ENCODE measurements at places on chromosomes 4 and X.

DNA sequence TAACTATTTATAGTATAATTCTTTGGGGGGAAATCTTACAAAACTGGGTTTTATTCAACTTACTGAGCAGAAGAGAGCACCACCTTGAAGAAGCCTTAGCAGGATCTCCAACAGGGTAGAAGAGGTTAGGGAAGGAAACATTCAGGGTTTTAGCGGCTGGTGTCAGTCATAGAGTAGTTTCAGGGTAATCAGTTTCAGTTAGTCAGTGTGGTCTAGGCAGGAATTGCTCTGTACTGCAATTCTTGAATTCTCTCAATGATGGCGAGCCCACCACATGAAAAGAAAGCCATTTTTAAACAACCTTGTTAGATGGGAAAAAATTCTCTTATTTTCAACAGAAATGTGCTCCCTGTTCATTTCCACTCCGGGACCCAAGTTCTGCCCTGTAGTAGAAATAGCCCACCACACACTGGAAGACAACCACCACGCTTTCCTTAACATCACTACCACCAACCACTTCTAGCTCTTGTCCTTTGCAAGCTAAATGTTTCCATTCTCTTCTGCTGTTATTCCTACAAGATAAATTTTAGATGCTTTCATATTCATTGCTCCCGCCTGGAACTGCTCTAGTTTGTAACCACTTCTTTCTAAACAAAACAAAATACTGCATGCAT lies 25.9 kb downstream of the COL25A1 start:
- DNase-seq, result no peak

GRCh38 chrX:118745570-118745969 lies 18.2 kb downstream of the IL13RA1 start:
- no peak for DNase-seq

DNA sequence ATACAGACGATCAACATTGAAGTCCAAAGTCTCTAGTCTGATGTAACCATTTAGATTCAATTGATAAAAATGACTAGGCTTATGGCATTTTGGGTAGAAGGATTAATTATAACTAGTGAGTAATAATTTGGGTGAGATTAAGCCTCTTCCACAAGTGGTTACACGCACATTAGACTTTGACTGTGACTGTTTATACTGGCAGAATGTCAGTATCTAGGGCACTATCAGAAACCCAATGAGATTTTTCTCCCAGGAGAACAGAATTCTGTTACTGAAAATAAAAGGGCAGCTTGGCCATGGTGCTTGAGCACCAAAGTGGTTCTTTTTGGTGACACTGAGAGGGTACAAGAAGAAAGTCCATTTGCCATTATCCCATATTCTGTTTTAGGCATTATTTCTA lies 3.3 kb downstream of the PLS3 start:
- no peak for DNase-seq

DNA sequence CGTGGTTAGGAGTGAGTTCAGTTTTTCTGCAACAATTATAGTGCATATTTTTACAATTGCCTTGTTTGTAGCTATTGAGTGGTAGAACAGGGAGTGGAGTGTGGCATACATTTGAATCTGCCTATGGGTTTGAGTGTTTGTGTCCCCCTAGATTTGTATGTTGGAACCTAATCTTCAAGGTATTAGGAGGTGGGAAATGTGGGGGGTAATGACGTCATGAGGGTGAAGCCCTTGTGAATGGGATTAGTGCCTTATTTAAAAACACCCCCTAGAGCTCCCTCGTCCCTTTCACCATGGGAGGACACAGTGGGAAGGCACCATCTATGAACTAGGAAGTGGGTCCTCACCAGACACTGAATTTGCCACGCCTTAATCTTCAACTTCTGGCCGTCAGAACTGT lies 819.6 kb downstream of the NLGN4X start:
- DNase-seq, result no peak

DNA sequence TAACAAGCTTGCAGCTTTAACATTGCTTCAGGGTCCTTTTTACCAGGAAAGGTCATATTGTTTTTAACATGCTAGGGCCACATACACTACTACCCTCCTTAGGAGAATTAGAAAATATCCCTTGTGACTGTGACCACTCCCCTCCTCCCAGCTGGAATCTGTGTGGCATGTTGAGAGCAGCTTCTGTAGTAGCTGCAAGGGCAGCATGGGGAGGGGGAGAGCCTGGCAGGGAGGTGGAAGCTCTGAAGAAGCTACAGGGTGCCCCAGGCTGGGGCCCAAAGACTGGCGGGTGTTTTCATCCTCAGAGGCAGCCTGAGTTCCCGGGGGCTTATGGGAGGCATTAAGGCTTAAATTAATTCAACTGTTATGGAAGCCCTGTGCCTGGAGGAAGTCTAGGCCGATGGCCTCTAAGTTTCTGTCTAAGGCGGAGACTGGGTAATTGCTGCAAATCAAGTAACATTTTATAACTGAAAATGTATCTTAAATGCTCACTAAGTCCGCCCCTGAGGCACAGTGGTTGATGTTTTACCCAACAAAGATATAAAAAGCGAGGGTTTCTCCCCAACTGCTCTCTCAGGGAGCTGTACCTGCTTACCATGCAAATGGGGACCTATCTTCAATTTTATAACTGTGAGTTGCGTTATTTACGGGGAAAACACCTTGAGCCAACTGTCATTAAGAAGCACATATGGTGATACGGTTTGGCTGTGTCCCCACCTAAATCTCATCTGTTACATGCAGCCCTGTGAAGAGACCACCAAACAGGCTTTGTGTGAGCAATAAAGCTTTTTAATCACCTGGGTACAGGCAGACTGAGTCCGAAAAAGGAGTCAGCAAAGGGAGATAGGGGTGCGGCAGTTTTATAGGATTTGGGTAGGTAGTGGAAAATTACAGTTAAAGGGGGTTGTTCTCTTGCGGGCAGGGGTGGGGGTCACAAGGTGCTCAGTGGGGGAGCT lies 37.4 kb upstream of the STS start:
- DNase-seq, result no peak

DNA sequence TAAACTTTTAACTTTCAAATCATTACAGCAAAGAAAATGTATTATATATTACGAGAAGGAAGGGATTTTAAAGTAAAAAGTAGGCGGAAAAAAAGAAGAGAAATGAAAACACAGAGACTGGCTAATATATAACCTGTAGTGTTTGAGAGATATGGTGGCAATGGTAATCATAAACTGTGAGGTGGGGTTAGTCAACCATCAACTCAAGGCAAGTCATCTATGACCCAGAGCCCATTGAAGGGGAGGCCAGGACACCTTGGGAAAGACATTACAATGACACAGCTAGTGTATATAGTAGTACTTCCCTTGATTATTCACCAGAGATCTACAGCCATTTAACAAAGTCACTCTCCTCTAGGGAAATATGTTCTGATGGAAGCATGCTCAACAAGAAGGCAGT lies 423.9 kb upstream of the PITX2 start:
- DNase-seq, result no peak

DNA sequence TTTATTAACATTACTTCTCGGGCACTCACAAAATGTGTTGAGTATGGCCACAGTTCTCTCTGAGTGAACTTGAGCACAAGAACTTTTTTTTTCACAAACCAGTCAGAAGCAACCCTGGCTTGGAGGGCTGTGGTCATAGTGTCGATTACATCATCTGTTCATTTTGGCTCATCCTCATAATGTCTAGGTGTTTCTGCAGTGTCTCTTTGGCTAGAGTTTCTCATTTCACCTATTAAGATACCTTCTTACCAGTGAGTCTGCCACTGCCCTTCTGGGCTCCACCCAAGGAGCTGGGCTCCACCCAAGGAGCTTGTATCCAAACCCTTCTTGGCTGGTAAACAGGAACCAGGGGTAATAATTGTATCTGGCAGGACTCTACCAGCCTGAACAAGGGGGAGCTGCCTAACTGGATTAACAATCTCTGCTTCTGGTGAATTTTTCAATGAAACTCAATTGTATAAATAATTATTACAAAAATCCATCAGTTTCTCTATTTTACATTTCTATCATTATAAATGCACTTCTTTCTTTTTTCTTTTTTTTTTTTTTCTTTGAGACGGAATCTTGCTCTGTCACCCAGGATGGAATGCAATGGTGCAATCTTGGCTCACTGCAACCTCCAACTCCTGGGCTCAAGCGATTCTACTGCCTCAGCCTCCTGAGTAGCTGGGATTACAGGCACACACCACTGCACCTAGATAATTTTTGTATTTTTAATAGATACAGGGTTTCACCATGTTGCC lies 667.7 kb upstream of the SLIT2 start:
- DNase-seq, result no peak

DNA sequence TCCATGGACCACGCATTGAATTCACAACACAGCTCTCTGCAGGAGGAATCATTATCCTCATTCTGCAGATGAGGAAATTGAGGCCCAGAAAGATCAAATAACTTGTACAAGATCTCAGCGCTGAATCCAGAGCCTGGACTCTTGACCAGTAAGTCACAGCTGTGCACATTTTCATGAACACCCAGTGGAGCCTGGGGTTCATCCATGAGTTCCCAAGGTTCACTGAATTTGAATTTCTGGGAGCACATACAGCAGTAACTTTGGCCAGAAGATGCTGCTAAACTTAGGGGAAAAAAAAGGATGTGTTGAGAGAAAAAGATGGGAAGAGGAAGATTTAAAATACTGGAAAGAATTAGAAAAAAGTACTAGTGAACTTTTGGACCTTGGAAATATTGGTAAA lies 218.7 kb upstream of the PPARGC1A start:
- no peak for DNase-seq

- no peak for DNase-seq
These were observed 26.4 kb upstream of the HELT start for GRCh38 chr4:184991860-184992259.

DNA sequence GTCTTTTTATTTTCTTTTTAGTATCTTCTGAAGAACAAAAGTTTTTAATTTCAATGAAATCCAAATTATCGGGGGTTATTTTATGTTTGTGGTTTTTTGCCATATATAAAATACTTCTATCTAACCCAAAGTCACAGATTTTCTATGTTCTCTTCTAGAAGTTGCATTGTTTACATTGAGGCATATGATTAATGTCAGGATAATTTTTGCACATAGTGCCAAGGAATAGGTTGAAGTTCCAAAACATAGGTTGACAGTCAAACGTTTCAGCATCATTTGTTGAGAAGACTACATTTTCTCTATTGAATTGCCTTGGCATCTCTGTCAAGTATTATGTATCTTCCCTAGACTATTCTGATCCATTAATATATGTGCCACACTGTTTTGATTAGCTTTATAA lies 64.5 kb downstream of the ANKRD17 start:
- no peak for DNase-seq
